ENCODE measurements at places on chromosomes 6 and 20. TPM values are rescaled to one million over a fixed set of nuclear protein-coding genes. Genes with fewer than 3 reads are reported as not detected.

The ARMC12 gene
- 2.6 TPM for total RNA-seq

The HLA-DRB1 gene
- total RNA-seq: 0.34 TPM

The CDH26 gene
- 0.76 TPM for total RNA-seq

The CTCFL gene
- not detected for total RNA-seq

The TRIM31 gene
- total RNA-seq: not detected

The STK38 gene
- 55.1 TPM for total RNA-seq

The LY6G5C gene
- 13.8 TPM for total RNA-seq

The SEL1L2 gene
- not detected for total RNA-seq

The ULBP1 gene
- 9.3 TPM for total RNA-seq

The AHCY gene
- total RNA-seq: 97.9 TPM

The ARMH2 gene
- 0.54 TPM for total RNA-seq

The OVOL2 gene
- not detected for total RNA-seq
